Fibroblast of villous mesenchyme (primary cell): ENCODE measurements at places on chromosomes 12 and 14. TPM values are rescaled to one million over a fixed set of nuclear protein-coding genes. Genes with fewer than 3 reads are reported as not detected.

The VASH1 gene
- total RNA-seq, result 3.9 and 5.8 TPM in 2 replicates

The EMC9 gene
- total RNA-seq, result 9.9 and 17.4 TPM in 2 replicates

The SLC2A13 gene
- total RNA-seq, result 16.4 and 18.7 TPM in 2 replicates

The GYS2 gene
- not detected in 2 replicates for total RNA-seq
